Activated CD4-positive, alpha-beta T cell treated with anti-CD3 and anti-CD28 coated beads, Interleukin-2, amount 10 ng/mL, durations not matched to agents 24 days and 14 days (primary cell): ENCODE measurements at places on chromosomes 7 and 10.

DNA sequence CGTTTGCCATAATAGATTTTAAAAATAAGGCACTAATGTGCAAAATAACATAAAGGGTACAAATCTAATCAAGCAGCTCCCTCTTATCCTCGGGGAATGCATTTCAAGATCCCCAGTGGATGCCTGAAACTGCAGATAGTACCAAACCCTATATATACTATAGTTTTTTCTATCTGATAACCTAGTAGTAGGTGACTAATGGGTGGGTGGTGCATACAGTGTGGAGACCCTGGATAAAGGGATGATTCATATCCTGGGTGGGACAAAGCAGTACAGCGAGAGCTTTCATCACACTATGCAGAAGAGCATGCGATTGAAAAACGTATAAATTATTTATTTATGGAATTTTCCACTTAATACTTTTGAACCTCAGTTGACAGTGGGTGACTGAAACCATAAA is 464.5 kb downstream of the GRID1 start:
- DNase-seq: no peak

GRCh38 chr10:78002541-78003288 is 26.6 kb downstream of the POLR3A start:
- no peak for DNase-seq

DNA sequence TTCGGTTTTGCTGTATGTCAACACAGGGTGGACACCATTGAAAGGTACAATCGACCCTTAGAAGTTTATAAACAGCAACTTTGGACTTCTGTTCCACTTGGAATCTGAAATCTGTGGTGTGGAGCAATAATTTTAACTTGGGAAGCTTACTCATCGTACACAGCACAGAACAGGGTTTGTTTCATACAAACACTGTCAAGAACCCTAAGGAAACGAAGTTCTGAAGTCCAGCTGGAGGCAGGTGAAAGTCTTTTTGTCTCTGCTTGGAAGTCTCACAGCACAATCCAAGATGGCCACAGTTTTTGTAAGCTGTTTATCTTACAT is 31.5 kb downstream of the NMT2 start:
- DNase-seq: no peak

DNA sequence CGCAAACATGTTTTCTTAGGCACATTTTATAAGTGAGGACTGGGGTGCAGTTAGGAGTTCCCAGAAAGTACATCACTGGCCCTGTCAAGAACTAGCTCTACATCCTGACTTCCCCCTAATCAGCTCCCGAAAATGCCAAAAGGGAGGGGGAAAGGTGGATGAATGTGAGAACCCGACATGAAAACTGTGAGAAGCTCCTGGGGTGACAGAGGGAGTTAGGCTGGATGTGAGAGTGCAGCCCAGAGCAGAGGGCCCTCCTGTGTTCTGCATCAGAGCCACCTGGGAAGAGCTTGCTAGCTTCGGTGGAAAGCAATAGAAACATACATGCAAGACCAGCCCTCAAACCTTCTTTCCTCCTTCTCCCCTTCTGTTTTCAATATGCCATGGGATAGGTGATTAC is 30.5 kb upstream of the SEM1 start:
- no peak for DNase-seq

DNA sequence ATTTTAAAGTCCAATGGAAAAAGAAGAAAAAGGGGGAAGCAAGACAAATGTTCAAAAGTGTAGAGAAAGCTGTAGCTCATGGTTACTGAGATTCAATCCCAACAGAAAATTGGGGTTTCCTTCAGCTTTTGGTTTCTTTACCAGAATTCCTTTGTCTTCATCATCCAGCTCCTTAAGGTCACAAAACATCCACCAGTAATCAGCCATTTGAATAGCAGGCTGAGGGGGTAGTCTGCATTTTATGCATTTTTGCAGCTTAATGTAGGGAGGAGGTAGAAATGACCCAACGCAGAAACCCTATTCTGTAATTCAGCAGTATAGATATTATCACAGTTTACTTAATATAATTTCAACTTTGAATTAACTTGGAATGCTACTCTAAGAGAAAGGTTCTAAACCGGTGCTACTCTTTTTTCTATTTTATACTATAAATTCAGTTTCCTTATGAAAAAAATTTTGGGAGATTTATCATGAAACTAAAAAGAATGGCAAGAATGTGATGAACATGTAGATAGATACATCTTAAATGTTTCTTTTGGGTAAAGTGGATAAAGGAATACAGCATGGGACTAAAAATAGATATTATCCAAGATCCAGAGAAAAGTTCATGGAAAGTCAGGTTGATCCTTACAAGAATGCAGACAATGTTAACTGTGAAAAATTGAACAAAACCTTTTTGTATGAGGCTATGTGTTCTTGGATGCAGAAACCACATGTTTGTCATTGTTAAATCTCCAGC is 596.9 kb downstream of the PHTF2 start:
- no peak for DNase-seq

DNA sequence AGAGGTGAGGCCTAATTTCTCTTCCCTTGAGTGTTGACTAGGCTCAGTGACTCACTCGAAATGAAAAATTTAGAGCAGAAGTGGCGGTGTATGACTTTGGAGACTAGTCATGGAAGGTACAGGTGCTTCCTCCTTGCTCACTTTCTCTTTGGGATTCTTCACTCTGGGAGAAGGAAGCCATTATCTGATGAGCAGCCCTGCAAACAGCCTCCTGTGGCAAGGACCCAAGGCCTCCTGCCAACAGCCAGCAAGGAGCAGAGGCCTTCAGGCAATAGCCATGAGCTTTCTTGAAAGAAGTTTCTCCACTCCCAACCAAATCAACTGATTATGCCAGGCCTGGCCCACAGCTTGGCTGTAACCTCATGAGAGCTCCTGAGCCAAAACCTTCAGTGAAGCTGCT is 369.6 kb upstream of the VWC2 start:
- no peak for DNase-seq

GRCh38 chr10:53209944-53210611 is 437.5 kb upstream of the MBL2 start:
- DNase-seq: no peak

DNA sequence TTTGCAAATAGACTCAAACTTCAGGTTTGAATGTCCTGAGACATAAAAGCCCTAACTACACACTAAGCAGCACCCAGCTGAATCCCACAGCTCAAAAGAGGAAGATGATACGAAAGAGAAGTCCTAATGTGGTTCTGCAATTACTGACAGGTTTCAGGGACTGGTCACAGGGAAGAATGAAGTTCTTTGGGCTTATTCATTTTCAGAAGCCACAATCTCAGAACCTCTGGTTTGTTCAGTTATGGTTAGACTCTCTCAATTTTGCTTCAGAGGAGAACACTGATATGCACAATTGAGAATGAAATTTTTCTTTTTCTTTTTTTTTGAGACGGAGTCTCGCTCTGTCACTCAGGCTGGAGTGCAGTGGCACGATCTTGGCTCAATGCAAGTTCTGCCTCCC is 94.6 kb upstream of the FAM180A start:
- no peak for DNase-seq

- no peak for DNase-seq
Observed at GRCh38 chr10:14652067-14652466, 122.6 kb downstream of the FAM107B start.

DNA sequence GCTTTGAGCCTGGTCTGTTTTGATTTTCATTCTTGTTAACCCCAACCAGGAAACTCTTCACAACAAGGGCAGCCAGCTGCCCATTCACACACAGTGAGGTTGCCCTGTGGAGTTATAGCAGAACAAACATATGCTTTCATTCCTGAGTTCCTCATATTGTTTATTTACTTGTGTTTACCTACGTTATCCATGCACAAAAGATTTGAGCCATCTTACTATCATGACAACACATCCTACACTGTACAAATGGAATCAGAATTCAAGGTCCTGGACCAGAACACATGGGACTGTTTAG is 21.7 kb upstream of the BMPER start:
- no peak for DNase-seq

GRCh38 chr10:19811540-19811939 is 4.7 kb upstream of the PLXDC2 start:
- DNase-seq: no peak

GRCh38 chr10:127523476-127523875 is 25.6 kb upstream of the NPS start:
- DNase-seq: no peak

DNA sequence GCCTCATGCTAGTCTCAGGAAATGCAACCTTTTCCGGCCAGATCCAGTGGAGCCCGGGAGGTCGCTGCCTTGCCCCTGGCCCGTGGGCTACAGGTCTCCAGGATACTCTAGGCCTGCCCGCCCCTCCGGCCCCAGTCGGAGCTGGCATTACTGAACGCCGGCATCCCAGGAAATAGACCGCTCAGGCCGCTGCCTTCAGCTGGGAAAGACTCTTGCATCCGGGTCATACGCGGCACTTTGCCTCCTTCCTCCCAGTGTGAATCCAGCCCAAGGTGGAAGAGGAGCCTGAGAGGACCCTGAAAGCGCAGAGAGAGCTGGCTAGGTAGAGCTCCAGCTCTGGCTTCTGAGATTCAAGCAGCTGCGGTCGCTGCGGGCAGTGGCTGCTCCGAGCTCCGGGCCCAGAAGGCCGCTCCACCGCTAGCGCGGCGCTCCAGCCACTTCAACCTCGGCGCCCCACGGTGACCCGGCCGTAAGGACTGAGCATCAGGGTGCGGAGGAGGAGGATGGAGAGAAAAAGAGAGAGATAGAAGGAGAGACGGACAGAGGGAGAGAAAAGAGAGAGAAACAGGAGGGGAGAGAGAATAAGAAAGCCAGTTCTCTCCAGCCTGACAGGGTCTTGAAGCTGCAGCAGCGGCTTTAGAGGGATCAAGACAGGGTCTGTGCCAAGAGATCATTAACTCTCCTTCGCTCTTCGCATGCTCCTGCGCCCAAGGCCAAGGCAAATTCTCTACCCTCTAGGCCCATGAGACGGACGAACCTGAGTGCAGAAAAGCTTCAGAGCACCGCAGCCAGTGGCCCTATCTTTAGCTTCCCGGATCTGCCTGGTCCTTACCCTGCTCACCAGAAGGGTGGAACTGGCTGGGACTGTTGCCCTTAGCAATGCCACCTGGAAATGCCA is 1.8 kb upstream of the HOXA10 start:
- DNase-seq: no peak
